ENCODE measurements at places on chromosomes 2 and 18.

DNA sequence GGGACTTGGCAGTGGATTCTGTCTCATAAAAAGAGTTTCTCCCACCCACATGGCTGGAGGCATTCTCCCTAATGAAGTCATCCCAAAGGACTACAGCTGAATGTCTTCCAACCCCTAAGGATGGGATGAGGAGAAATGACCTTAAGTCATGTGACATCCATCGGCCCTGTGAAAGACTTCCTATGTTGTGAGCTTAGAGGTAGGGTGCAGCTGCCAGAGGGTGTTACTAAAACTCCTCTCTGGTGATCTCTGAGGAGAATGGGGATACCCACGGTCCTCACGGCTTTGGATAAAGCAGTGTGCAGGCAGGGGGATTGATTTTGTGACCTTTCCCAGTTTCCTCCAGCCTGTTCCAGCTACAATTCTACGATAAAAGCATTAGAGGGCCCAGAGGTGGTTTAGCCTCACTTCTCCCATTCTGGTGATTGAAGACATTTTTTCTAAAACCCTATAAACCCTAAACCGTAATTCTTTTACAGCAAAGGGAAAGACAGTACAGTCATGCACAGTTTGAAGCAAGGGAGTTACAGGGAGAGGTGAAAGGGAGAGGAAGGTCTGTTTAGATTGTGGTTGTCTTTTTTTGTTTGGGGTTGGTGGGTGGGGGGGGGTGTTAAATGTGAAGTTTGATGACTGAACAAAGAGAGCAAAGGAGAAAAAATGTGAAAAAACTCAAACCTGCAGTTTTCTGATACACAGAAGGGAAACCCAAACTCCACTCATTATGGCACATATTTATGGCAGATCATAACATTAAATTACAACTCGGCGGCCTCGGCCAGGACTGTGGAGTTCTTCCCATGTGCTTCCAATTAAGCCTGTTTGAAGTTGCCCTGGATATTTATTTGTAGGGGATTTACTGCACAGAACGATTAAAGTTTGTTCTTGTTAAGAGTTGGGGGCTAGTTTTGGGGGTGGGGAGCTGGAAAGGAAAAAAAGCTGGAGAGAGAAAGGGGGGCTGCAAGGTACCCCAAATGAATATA is 26.6 kb upstream of the SLC14A2 start:
- no peak for DNase-seq

- peak; percentile 13 for DNase-seq
Observed at GRCh38 chr2:128720080-128721022, 401.7 kb upstream of the HS6ST1 start.

GRCh38 chr2:117523267-117523666 is 291.2 kb upstream of the DDX18 start:
- DNase-seq: peak; percentile 41

DNA sequence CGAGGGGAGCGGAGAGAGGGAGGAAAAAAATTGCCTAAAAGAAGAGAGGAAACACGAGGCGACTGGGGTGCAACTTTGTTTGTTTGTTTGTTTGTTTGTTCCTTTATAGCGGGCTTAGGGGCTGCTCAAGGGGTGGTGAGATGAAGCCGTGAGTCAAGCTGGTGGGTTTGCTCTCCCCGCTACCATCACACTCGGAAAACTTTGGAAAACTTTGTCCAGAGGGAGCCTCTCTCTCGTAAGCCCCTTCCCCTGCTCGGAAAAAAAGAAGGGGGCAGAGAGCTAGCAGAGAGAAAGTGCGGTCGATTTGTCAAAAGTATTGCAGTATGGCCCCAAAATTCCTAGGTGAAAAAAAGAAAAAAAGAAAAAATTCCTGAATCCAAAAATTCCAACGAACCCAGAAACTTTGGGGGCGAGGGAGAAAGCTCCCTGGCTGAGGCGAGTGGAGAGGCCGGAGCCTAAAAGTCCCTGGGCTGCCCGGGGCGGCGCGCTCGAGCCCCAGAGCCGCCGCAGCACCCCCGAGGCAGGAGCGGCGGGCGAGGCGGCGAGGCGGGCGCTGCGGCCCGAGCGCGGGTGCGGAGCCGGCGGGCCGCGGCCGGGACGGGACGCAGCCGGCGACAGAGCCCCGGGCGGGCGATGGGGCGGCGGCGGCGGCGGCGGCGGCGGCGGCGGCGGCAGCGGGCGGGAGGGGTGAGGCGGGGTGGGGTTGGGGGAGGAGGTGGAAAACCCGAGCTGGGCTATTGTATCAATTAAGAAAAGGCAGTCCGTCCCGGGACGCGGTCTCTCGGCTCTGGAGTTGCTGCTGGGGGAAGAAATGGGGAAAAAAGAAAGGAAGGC is 558 bp upstream of the CYP26B1 start:
- no peak for DNase-seq

DNA sequence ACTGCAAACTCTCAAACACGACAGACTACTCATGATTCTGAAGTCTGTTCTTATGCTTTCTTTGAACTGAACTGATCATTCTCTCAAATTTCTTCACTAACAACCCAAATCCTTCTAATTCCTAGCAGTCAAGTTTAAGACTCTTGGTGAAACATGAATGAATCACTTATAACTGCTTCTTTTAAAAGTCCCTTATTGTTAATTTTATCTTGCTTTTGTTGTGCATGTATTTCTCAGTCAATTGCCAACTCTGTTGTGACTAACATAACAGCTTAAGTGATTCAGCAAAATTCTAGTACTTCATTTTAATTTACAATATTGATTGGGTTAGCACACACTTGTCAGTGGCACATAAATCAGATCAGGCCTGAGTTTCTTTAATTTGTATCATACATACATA is 357.0 kb upstream of the FSIP2 start:
- no peak for DNase-seq

DNA sequence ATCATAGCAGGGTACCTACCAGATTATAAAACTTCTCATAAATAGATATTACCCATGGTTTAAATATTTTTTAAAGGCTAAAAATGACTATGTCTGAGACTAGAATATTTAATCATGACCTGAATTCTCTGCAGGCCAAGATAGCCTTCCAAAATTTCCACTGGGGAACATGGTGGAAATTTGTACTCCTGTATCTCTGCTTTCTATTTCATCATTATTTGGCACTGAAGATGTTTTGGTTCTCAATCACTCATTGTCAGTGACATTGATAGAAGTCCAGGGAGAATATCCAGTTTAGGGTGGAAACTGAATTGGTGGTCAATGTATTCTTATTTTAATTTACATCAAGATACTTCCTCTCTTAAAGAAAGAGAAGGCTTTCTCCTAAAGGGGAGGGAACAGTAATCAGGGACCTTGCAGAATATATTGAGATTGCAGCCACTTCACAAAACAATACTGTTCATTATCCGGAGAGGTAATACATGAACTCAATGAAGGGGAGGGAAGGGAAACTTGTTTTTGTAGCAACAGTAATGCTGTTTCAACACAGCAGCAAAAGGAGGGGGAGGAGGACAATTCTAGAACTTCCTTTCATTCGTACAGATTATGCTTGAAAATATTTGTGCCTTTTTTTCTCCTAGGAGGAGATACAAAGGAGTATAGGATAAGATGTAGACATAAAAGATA is 34.1 kb downstream of the EEF1B2 start:
- no peak for DNase-seq

DNA sequence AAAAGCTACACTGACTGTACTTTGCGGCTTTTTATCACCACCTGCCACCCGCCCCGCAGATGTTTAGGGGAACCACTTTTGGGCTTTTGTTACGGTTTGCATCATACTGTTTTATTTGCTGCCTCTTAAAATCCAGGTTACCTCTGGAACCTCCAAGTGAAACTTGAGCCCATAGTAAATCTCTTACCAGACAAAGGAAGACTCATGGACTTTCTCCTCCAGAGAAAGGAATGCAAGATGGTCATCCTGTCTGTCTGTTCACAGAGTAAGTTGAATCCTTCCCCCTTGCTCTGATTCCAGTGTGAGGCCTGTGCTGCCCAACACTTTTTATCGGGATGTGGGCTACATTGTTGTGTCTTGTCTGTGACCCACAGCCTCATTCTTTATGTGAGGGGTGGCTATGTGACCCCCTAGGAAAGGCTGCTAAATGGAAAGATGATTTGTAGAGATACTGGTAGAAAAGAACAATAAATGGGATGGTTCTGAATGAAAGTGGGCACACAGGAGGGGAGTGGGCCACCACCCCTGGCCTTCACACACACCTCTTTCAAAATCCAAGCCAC is 23.3 kb downstream of the RMC1 start:
- DNase-seq: no peak

DNA sequence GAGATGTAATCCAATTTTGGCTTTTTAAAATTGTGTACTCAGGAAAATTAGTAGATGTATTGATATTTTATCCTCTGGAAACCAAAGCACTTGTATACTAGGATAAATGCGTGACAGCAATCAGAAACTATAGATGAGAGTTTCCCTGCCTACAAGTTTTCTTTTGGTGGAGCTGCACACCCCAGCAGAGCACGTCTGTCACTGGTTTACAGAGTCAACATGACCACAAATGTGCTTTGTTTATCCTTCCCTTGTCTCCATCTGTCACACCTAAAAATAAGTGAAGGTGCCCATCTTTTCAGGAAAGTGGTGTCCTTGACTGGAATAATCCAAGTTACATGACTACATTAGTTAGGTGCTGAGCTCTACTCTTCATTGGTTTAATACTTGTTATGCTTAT is 210.4 kb upstream of the DSEL start:
- no peak for DNase-seq

DNA sequence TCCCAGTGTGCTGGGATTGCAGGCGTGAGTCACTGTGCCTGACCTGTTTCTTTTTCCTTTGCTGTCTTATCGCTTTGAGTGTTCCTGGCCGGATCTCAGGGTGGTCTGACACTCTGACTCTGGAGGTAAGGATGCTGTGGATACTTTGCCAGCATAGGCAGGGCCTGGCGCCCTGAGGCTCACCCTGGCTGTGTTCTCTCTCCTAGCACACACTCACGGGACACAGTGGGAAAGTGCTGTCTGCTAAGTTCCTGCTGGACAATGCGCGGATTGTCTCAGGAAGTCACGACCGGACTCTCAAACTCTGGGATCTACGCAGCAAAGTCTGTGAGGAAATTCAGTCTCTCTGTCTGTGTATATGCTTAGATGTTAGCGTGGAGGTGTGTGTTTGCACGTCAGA is 18.0 kb upstream of the SAG start:
- DNase-seq: no peak

DNA sequence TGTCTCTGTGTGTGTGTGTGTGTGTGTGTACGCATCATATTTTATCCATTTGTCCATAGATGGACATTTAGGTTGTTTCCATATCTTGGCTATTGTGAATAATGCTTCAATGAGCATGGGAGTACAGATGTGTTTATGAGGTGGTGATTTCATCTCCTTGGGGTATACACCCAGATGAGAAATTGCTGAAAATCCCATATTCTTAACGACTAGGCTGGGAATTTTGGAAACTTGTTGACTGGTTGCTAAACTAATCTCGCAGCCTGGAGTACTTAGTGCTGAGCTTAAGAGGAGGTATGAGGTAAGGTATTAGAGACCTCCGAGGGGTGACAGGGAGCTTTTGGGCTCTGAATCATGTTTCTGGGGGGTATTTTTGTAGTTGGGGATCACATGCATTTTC is 66.0 kb upstream of the SPRED2 start:
- no peak for DNase-seq

DNA sequence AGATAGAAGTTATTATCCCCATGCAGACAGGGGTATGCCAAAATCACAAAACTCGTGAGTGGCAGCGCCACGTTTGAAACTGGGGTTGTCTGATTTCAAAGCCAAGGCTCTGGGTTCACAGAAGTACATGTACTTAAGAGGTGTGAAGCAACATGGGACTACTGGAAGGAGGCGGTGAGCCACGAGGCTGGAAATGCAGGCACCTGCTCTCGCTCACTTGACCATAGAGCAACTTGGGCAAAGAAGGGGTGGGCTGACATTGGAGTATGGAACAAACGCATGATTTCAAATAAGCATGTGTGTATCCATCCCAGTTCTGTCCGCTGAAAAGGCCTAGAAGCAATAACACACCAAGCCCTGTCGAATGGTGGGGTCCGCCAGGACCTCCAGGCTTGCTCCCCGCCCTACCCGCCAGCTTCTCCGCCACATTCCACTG is 593 bp upstream of the ACTR2 start:
- peak; percentile 17 for DNase-seq
